Activated gamma-delta T cell (primary cell): ENCODE measurements at places on chromosomes 4 and X.
A peak's percentile ranks its signal among the peaks of the same experiment; 100 is the strongest.

DNA sequence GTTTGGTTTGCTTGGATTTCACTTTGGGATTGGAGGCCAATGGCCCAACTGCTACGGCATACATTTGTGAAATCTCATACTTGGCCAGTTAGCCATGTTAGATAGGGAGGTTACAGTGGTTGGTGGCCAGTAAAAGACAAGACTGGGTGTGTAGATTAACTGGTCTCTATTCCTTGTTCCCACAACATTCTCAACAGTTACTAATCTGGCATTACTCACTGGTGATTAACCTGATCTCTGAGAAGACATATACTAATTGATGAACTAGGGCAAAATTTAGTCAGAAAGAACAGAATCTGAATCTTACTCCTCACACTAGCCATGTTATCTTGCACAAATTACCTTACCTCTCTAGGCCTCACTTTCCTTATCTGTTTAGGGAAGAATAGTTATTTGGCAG, 33.4 kb downstream of the GATB start:
- no peak for DNase-seq

DNA sequence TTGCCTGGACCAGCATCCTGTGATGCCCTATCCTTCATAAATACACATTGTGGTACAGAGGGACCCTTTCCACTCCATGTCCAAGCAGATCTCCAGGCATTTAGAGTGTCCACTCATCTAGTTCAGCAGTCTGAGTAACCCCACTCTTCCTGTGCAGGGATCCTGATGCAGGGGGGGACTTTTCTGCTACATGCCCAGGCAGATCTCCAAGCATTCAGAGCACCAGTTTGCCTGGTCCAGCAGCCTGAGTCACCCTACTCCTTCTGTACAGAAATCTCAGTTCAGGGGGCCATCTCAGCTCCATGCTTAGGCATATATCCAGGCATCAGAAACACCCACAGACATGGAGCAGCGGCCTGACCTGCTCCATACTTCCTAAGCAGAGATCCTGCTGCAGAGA, 1089.8 kb downstream of the FAT4 start:
- no peak for DNase-seq

- peak; percentile 1 for DNase-seq
These were observed 886 bp upstream of the NDST3 start for GRCh38 chr4:118033148-118034052.

DNA sequence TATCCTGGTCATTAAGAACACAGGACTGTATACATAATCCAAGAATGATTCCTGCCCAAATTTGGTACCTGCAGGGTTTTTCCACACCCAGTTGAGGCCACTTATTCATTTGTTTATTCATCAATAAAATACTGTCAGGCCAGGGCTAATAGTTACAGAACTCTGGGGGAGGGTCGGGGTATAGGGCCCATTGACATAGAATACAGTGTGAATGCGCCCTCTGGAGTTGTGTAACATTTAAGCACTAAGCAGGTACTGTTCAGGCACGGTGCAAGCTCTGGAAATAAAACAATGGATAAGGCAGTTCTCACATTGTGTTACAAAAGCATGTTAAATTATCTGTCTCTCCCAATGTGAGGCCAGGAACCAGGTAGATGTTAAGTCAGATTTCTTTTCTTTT, 30.8 kb upstream of the LRBA start:
- DNase-seq, result no peak

- no peak for DNase-seq
These were observed 465 bp downstream of the EMD start for GRCh38 chrX:154379569-154379951.

DNA sequence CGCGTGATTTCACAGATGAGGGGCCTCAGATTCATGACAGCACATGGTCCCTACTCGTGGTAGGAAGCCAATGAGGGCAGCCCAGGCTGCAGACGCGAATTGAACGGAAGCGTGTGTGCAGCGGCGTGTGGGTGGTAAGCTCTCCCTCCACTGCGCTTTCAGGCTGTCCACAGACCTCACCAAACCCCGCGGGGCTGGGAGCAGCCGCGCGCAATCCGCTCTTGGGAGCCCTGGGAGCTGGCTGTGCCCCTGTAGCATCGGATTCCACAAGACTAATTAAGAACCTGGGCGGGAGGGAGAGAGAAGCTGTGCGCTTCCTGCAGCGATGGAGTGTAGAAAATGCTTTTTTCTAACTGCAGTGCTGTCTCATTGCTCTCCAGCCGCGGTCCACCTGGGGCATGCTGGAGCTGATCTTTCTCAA, 134.9 kb downstream of the STOX2 start:
- no peak for DNase-seq

- peak; percentile 5 for DNase-seq
These were observed at the start of gene SGMS2 for GRCh38 chr4:107824350-107825071. Gene SGMS2, plus strand, starts transcription at chr4:107824932. Its CDS starts 70,622 bp downstream, at chr4:107895554.

DNA sequence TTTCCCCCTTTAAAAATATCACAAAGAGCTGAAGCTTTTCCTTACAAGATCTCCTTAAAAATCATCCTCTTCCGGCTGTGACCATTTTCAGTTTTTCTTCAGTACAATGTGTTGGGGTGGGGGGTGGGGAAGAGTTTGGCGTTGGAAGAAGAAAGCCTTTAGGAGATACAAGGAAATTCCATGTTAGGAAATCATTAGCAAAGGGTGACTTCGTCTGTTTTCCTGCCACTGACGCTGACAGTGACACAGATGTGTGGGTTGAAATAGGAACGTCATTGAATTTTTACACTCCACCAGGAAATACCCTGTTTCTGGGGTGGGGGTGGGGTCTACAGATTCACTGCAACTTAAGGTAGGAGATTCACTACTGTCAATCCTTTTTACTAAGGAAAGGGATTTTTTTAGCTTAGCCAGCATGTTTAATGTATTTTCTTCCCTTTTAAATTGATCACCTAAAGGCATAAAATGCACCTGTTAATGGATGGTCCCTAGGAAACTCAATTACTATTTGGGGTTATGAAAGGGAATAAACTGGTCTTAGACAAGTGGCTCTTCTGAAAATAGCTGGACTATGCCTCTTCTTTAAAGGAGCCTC, 3.9 kb downstream of the MAMLD1 start:
- DNase-seq, result no peak

DNA sequence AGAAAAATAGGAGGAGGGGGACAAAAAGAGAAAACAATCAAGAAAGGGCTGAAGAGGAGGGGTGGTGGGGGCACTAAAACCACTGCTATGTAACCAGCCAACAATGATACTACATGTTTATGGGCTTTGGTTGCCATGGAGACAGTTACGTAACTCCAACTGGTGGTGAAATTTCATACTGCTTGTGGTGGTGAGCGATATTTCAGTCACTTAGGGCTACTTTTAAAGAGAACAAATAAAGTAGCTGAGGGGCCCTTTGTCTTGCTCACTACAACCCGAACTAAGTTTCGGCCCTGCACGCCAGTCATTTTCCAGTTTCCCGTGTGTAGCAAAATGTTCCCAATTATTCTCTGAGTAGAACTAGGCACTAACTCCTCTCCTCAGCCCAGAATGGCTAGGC, 275.2 kb upstream of the EDA2R start:
- DNase-seq, result no peak

- no peak for DNase-seq
These were observed 253.2 kb downstream of the SPRY1 start for GRCh38 chr4:123649645-123650391.

DNA sequence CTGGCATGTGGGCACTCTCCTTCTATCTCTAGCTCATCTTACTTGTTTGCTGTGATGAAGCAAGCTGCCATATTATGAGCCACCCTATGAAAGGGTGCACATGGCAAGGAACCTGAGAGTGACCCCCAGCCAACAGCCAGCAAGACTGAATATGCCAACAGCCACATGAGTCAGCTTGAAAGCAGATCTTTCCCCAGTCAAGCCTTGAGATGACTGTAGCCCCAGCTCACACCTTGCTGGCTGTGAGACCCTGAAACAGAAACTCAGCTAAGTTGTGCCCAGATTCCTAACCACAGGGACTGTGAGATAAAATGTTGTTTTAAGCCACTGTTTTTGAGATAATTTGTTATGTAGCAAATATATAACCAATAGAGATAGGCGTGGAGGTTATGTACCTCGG, 36.2 kb downstream of the KDM5C start:
- DNase-seq, result no peak

DNA sequence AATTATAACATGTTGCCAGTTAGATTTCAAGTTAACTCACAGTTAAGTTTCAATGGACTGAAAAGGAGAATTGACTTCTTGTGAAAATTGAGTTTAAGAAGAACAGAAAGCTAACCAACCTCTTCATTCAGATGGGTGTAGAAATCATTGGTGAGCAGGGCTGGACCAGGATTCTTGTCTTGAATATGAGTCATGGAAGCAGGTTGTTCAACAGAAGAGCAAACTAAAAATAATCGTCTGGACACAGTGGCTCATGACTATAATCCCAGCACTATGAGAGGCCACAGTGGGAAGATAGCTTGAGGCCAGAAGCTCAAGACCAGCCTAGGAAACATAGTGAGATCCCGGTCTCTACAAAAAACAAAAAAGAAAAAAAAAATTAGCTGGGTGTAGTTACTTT, 98.2 kb downstream of the ARSJ start:
- DNase-seq, result no peak
